ENCODE measurements at places on chromosomes 16 and 17.

DNA sequence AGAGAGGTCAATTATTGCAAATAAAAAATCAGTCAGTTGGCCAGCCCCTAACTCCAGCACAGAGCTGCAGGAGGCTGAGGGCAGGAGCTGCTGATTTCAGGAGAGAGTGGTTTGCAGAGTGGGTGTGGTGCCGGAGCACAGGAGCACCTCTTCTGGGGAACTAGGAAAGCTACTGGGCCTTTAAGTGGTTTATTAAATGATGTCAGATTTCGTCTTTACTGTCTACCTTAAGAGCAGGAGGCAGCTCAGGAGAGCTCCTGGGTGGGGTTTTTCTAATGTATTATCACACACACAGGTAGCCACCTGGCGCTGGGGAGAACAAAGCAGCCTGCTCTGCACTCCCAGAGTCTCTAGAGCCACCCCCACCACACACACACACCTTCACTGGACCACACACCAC is 11.5 kb upstream of the HAS3 start:
- no peak for DNase-seq

- no peak for DNase-seq
Observed at GRCh38 chr17:58764373-58764772, 8.7 kb downstream of the PPM1E start.

DNA sequence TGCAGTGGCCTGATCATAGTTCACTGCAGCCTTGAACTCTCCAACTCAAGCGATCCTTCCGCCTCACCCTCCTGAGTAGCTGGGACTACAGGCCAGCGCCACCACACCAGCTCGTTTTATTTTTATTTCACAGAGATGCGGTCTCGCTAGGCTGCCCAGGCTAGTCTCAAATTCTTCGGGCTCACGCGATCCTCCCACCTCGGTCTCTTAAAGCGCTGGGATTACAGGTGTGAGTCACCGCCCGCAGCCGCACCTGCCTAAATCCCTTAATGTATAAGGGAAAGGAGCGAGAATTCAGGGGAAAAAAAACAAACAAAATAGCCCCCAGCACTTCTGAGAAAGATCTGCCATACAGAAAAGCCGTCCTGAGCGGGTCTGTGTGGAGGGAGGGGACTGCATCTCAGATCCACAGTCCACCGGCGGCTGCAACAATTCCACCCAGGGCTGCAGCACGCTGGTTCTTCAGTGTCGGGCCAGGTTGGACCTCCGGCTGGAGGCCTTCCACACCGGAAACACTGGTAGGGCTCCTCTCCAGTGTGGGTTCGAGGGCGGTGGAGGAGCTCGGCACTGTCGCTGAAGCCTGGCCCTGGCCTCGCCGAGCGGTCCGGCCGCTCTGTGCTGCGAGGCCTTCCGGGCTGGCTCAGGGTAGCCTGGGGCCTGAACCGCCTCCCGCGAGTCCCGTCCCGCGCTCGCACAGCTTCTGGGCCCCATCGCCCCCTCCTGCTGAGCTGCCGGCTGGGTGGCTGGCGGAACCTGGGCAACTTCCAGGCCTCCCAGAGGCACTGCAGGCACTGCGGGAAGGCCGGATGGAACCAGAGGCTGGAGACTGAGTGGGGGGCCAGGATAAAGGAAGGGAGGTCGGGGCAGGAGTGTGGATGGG is 7.0 kb downstream of the ZNF843 start:
- no peak for DNase-seq

- no peak for DNase-seq
Observed at GRCh38 chr16:2786061-2786825, 1.1 kb downstream of the PRSS33 start.

DNA sequence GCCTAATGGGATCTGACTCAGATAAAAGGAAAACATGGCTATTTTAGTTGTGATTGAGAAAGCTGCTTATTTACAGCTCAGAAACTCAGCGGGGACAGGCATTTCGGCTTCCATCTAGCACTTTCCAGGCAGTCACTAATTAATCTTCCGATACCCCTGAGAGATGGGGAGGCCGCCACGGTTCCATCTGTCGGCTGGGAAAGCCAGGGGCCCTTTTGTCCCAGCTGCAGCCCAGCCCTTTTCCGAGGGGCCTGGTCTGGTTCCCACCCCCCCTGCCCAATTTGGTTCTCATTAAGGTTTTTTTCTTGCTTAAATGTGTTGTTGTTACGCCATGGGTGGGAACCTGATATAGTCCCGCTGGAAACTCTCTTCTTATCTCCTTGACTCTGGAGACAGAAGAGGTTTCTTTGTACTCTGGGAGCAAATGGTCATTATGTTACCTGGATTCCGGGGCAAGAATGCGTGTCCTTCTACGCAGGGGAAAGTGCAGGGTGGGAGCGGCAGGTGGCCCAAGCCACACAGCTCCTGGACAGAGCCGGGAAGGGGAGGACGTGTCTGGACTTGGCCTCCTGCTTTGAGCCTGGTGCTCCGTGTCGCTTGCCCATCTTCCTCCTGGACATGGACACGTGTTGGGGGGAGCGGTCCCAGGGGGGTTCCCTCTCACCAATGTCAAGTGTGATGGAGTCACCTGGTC is 50.9 kb upstream of the GSE1 start:
- no peak for DNase-seq

DNA sequence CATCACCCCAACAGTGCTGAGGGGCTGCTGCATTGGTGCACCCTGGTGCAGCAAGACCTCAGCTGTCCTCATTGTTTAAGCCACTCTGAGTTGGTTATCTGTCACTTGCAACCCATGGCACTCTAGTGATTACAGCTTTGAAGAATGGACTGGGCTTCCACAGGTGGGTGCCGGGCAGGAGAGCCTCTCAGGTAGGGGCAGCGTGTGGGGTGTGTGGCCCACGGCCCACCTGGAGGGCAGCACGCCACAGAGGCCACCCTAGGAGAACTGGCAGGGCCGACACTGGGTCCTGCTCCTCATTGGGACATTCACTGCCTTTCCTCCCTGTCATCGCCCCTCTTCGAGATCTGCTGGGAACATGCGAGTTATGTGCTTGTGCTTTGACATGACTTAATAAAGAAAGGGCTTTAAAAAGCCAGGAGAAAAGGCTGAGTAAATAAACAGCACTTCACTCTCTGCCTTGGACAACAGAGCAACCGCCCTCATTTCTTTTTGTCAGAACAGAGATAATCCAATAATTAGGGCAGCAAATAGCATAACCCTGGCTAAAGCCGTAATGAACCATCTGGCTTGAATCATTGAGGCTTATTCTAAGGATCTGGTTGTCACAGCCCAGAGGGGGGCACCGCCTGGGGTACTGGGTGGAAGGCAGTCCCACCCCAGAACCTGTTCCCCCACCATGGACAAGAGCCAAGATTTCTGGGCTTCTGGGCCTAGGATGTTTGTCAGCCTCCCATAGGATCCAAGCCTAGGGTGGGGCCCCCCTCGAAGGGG is 3.0 kb downstream of the DOC2B start:
- no peak for DNase-seq

GRCh38 chr16:21116148-21116693 is 34.4 kb downstream of the DNAH3 start:
- no peak for DNase-seq

DNA sequence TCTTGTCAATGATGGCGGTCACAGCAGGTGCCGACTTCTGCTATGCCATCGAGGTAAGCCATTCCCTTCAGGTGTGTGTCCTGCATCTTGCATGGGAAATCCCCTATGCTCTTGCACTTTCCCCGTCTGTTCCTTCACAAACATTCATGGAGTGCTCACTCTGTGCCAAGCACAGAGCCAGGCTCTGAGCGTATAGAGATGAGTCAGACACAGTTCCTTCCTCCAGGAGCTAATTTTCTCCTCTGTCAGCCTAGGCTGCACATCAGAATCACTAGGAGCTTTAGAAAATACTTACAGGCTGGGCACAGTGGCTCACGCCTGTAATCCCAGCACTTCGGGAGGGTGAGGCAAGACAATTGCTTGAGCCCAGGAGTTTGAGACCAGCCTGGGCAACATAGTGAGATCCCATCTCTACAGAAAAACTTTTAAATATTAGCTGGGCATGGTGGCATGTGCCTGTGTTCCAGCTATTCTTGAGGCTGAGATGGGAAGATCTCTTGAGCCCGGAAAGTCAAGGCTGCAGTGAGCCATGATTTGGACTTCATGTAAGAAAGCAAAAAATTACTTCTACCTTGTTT is 14.1 kb downstream of the PRMT7 start:
- DNase-seq: no peak

DNA sequence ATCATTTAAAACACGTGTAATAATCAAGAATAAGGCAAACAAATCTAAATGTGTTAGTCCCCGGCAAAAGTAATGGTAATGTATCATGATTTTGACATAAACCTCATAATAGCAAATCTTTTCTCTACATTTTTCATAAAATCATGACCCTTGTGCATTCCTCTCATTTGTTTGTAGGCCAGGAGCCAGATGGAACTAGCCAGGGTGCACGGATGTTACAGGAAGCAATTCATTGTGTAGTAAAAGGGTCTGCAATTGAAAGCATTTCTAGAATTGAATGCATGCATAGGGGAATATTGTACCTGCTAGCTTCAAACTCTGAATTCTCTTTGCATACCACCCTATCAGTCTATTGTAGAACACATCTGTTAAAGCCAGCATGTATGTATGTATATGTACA is 66.6 kb downstream of the CNTNAP4 start:
- no peak for DNase-seq

DNA sequence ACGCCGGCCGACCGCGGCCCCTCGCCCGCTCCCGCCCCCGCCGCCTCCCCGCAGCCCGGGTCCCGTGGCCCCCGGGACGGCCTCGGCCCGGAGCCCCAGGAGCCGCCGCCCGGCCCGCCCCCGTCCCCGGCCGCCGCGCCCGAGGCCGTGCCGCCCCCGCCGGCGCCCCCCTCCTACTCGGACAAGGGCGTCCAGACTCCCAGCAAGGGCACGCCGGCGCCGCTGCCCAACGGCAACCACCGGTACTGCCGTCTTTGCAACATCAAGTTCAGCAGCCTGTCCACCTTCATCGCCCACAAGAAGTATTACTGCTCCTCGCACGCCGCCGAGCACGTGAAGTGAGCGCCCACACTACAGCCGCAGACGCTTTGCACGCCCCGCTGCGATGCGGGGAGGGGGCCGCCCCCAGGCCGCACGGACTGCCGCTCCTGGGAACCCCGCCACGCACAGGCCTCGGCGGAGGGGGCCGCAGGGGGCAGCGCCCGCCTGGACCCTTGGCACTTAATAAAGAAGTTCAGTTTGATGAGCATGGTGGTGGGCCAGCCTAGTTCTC is 35.5 kb upstream of the ZC3H18 start:
- no peak for DNase-seq

Measured in osteocyte (in vitro differentiated cells).